ENCODE measurements at places on chromosomes 7 and 10. TPM values are rescaled to one million over a fixed set of nuclear protein-coding genes. Genes with fewer than 3 reads are reported as not detected.

The SLC18A2 gene
- not detected for total RNA-seq

The EN2 gene
- not detected for total RNA-seq

The GHRHR gene
- not detected for total RNA-seq

The THNSL1 gene
- total RNA-seq: 2.1 TPM

Data from hair follicle dermal papilla cell (primary cell).